ENCODE measurements at places on chromosomes 12 and 14.

DNA sequence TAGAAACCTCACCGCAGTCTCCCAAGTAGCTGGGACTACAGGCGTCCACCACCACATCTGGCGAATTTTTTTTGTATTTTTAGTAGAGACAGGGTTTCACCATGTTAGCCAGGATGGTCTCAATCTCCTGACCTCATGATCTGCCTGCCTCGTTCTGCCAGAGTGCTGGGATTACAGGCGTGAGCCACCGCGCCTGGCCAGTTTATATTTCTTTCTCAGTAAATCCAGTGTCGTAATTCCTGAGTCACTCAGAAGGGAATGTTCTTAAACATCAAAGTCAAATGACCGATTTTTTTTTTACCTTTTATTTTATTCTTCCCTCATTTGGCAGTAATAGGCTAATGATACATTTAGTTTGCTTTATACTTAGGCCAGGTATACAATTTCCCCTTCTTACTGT is 80.5 kb downstream of the FBXO33 start:
- DNase-seq, result no peak

GRCh38 chr12:45612044-45612794 is 117.3 kb upstream of the ARID2 start:
- DNase-seq, result no peak

DNA sequence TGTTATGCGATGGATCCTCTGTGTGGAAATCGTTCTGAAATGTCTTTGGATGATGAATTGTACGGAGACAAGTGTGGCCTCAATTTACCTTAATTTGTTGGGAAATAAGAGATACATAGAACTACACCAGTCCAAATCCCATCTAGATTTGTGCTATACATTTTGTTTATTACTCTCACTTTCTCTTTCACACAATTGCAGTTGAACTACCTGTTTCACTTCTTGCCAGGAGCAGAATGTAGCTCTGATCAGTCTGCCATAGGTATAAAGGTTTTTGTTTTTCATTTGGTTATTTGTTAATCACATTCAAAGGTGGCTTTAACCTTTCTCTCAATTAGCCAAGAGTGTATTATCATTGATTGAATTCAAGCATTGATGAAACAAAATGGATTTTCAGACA is 268.2 kb downstream of the SNAPC1 start:
- DNase-seq, result no peak

DNA sequence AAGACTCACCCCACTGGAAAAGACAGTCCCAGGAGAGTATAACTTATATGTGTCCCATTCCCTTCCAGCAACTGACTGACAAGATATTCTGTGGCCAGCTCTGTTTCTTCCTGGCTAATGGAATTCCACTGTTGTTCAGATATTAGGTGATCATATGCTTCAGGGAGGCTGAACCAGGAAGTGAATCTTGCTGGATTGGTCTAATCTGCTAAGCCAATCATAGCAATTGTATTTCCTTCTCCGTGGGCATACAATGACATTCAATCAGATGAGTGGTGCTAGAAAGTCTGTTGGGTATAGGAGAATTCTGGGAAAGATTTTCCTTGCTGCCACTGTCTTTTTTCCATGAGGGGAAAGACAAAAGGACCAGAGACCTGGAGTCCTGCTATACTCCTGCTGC is 12.1 kb downstream of the PYGL start:
- DNase-seq, result no peak

GRCh38 chr12:104555648-104556047 is 98.9 kb downstream of the CHST11 start:
- DNase-seq, result no peak

DNA sequence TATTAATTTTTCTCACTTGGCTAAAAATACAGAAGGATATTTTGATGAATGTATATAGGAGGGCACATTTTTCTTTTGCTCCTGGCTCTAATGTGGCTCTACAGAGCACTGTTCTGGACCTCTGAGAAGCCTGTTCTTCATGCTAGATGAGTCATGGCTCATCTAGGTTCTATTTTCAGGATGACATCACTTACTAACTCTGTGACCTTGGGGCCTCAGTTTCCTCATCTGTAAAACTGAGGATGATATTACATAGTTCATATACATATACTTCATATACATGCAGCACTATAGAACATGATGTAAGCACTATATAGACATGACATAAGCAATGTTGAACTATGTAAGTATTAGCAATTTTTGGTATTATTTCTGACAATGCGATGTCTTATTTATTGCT is 35.8 kb downstream of the SOCS2 start:
- DNase-seq, result no peak

DNA sequence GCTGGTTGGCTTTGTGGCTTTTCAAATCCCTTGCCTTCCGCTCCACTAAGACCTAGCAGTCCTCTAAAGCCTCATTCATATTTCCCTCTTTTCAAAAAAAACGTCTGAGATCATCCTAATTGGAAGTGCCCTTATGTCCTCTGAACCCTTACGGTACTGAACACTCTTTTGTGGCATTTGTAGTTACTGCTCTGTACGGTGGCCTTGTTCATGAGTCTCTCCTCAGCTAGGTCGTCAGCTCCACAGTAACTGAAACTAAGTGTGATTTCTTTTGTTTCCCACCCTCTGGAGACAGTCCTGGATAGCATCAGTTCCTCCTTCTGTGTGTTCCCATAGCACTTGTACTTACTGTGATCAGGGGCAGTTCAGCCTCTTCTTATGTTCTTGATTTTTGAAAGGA is 49.7 kb downstream of the DAAM1 start:
- no peak for DNase-seq

- DNase-seq, result no peak
Measured at GRCh38 chr14:100982762-100983161, 79.2 kb upstream of the RTL1 start.

GRCh38 chr12:58434726-58435125 is 485.6 kb downstream of the LRIG3 start:
- no peak for DNase-seq

- no peak for DNase-seq
Measured at GRCh38 chr12:80411787-80412186, 32.2 kb upstream of the PTPRQ start.

- peak; percentile 6 for DNase-seq
Measured at GRCh38 chr14:34324363-34324795, 137.7 kb downstream of the SPTSSA start.

DNA sequence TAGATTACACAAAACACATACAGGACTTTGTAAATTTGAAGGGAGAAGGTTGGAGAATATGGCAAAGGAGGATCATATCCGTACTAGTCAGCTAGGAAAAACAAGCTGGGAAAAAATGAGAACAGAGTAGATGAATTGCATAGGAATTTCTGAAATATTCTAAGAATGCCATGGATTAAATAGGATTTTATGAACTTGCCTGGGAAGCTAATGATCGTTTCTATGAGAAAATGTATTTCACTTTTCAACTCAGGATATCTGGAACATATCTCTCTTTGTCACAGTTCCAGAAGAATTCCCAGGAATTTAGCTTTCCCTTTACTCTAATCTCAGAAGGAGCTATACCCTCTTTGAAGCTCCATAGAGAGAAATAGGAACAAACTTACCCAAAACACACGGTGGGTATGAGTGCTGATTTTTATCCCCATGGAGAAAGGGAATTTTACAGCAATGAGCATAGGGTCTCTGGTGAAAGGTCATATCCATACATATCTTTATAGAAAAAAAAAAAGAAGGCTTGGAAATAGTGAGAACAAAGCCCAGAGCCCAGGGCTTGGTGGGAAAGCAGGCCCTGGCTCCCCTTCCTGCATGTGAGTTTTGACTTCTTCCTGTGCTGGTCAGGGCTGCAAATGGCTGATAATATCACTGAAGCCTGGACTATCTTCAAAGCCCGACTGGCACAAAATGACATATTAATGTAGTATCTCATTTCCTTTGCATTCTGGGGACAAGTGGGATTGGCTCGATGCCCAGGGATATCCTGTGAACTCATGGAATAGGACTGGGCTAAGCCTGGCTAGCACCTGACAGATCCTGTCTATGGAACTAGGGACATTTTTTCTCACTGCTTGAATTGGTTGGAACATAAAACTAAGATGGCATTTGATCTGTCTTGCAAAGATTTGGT is 136.3 kb downstream of the AEBP2 start:
- DNase-seq, result no peak

DNA sequence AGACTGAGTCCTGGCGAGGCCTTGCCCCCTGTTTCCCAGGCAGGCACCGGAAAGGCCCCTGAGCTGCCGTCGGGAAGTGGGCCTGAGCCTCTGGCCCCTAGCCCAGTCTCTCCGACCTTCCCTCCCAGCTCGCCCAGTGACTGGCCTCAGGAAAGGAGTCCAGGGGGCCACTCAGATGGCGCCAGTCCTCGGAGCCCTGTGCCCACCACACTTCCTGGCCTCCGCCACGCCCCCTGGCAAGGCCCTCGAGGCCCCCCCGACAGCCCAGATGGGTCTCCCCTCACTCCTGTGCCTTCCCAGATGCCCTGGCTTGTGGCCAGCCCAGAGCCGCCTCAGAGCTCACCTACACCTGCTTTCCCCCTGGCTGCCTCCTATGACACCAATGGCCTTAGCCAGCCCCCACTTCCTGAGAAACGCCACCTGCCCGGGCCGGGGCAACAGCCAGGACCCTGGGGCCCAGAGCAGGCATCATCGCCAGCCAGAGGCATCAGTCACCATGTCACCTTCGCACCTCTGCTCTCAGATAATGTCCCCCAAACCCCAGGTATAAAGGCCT is 10.9 kb downstream of the TNS2 start:
- DNase-seq, result no peak

GRCh38 chr14:60713513-60713912 is 10.6 kb downstream of the SIX4 start:
- DNase-seq, result no peak

- peak; percentile 74 for DNase-seq
Measured at GRCh38 chr12:94101738-94102660, 46.4 kb upstream of the PLXNC1 start.

GRCh38 chr14:93064411-93065271 is 51.1 kb downstream of the ITPK1 start:
- no peak for DNase-seq

- DNase-seq, result no peak
Measured at GRCh38 chr14:86712727-86713126, 1182.8 kb downstream of the FLRT2 start.

GRCh38 chr14:98711453-98711852 is 560.5 kb downstream of the BCL11B start:
- DNase-seq, result no peak

GRCh38 chr14:61512026-61512834 is 183.1 kb upstream of the HIF1A start:
- DNase-seq, result no peak

- no peak for DNase-seq
Measured at GRCh38 chr14:22613736-22614239, 15.7 kb downstream of the ABHD4 start.

GRCh38 chr12:101172316-101172715 is 37.7 kb downstream of the SLC5A8 start:
- DNase-seq, result no peak

DNA sequence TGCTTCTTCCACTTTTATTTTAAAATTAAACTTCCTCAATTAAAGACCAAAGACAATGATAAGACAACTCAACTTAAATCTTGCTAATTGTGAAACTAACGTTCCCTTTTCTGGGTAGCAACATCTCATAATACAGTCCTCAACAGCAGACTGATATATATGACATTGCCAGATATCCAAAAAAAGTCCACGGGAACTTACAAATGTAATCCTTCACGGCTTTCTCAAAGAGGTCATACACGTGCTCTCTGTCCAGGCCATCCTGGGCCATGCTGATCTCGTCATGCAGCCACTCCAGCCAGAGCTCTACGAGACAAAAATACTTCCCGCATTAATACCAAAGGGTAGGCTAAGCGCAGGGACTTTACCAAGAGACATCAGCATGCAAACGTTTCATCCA is 13.3 kb downstream of the SART3 start:
- no peak for DNase-seq

GRCh38 chr14:70685474-70686197 is 43.9 kb downstream of the TTC9 start:
- no peak for DNase-seq

DNA sequence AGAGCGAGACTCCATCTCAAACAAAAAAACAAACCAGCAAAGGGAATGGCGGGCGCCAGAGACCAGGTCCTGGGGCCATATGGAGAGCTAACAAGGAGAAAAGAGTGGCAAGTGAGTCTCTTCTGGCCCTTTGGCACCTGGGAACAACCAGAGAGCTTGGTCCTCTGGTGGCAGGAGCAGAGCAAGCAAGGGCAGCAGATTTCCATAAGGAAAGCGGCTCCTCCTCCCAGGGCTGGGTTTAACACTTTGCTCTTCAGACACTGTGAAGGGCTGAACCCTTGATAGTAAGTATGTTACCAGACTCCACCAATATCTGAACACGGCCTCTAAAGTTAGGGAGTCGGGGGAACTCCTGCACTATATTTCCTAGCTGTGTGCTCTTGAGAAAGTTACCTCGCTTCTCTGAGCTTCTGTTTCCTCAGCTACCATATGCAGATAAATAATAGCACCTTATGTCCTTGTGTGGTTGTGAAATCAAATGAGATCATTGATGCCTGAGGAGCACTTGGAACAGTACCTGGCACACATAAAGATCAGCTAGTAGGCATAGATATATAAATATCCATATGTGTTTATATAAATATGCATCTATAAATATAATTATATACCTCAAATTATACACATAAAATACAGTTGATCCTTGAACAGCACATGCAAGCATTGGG is 33.4 kb upstream of the PLEKHG6 start:
- DNase-seq, result no peak

GRCh38 chr14:26395726-26396125 is 202.1 kb downstream of the NOVA1 start:
- no peak for DNase-seq

GRCh38 chr12:107378609-107379008 is 285.3 kb upstream of the CRY1 start:
- no peak for DNase-seq

DNA sequence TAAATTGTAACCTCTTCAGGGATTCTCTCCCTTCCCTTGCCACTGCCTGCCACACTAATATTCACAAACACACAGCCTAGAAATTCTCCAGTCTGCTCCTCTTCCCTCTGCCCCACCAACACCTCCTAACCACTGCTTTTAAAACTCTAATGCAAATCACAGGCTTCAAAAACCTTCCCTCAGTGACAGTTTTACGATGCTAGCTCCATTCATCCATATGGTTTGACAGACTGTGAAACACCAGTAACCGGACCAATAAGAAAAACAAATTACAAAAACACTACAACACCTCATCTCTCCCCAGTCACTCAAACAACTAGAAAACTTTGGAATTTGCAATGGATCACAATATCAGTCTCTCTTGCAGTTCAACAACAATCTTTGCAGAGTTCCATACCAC is 5.7 kb downstream of the DPF3 start:
- DNase-seq, result no peak

GRCh38 chr12:77062846-77063461 is 2.4 kb downstream of the E2F7 start:
- no peak for DNase-seq

- no peak for DNase-seq
Measured at GRCh38 chr12:42442888-42443287, 116.9 kb downstream of the PPHLN1 start.

GRCh38 chr12:124034297-124034696 is 61.3 kb downstream of the ZNF664 start:
- DNase-seq, result no peak

- DNase-seq, result no peak
Measured at GRCh38 chr12:68259318-68259940, 6.0 kb upstream of the IL22 start.
